ENCODE measurements at places on chromosomes 4 and X.

DNA sequence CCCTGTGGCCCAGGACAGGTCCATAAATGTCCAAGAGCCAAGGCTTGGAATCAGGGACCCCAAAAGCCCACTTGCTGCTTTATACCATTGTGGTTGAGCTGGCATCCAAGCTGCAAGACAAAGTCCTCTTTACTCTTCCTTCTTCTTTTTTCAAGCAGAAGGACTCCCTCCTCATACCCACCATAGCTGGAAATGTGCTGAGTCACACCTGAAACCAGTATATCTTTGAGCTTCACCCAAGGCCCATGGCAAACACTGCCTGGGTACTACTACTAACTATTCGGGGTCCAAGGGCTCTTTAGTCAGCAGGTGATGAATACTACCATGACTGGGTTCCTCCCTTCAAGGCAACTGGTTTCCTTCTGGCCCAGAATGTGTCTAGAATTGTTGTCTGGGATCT lies 37.3 kb upstream of the NMU start:
- no peak for DNase-seq

DNA sequence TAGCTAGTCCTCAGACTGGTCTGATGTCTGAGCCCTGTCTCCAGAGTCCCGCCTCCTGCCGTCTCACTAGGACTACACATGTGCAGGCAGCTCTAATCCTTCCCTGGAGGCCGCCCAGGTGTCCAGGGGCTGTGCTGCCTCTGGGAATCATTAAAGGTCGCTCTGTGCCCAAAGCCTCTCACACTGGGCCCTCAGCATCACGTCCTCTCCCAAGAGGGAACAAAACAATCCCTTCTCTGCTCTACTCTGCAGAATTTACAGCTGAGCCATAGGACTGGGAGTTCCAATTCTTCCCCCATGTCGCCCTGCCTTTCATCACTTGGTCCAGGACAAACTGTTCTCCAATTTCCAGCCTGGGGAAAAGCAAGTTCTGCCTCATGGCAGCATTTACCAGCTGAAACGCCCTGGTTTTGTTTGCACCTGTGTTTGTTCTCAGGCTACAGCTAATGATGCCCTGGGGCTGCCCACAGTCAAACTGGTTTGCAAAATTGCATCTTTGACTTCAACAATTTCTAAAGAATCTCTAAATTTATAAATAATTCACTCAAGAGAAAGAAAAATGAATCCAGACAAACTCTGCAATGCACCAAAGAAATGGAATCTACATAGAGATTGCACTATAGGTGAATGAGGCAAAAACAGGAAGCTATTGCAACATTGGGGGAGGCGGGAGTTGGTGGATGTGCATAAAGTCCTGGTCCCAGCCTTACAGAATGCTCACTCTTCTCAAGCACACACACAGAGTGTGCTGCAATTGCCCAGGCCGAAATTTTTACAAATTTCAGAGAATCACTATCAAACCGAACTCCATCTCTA lies 7.2 kb upstream of the MRFAP1 start:
- DNase-seq: no peak

DNA sequence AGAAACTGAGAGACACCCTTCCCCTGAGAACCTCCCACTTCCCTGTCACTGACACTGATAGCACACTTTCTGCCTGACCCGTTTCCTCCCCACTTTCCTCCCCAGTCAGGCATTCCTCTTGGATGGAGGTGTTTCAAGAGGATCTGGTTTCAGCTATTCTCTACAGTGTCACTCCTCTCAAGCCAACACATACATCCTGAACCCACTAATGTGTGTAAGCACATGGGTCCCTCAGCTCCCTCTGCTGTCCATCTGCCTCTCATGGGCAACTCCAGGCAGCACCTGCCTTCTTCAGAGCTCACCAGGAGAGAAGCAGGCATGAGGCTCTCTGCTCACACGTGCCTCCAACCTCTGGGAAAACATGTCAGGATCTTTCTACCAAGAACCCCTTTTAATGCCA lies 207.6 kb downstream of the NAF1 start:
- DNase-seq: no peak

DNA sequence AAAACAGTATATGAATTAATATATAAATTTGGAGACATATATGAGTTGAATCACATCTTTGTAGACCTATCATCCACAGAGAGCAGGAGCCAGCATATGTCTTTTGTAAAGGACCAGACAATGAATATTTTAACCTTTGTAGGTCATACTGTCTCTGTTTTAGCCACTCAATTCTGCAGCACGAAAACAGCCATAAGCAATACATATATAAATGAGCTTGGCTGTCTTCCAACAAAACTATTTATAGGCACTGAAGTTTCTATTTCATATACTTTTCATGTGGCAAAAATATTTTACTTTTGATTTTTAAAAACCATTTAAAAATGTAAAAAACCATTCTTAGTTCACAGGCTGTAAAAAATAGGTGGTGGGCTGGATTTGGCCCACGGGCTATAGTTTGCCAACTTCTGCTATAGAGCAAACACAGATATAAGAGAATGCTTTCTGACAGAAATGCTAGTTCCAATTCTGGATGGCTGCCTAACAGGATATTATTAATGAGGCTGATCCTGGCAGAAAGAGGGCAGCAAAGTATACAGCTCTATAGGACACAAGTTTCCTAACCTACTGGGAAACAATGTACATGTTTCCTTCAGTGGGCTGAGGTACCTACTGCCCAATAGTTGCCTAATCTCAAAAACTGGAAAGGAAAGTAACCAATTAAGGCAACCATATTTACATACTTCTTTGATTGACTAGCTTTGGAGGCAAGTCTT lies 58.1 kb upstream of the UCP1 start:
- no peak for DNase-seq

- DNase-seq: no peak
Measured at GRCh38 chrX:110732266-110732665, 63.4 kb downstream of the CHRDL1 start.

Measured in stimulated activated CD4-positive, alpha-beta T cell treated with anti-CD3 and anti-CD28 coated beads, Interleukin-12 subunit alpha, Interleukin-12 subunit beta, amount 100 ng/mL, for 24 hours (primary cell).